Cardiac atrium fibroblast (primary cell): ENCODE measurements at places on chromosomes 1 and 21. TPM values are rescaled to one million over a fixed set of nuclear protein-coding genes. Genes with fewer than 3 reads are reported as not detected.

PSMA5 gene
- 34.7 and 41.5 TPM in 2 replicates for total RNA-seq

ATP5PO gene
- 171 and 175 TPM in 2 replicates for total RNA-seq

SETDB1 gene
- total RNA-seq: 17.7 and 26.5 TPM in 2 replicates

MYCL gene
- 0.54 and 0.81 TPM in 2 replicates for total RNA-seq

TRIM67 gene
- not detected in 2 replicates for total RNA-seq

PCP4L1 gene
- not detected in 2 replicates for total RNA-seq

ADAM30 gene
- total RNA-seq: not detected in 2 replicates

PLEKHO1 gene
- total RNA-seq: 18.1 and 19.0 TPM in 2 replicates

HSPG2 gene
- 600 and 665 TPM in 2 replicates for total RNA-seq

MTARC1 gene
- total RNA-seq: 0.32 and 0.72 TPM in 2 replicates

CNKSR1 gene
- not detected in 2 replicates for total RNA-seq

UBXN10 gene
- not detected in 2 replicates for total RNA-seq

ITLN1 gene
- total RNA-seq: 0.65 and 1.8 TPM in 2 replicates

CR1L gene
- not detected in 2 replicates for total RNA-seq
